ENCODE measurements at places on chromosomes 3 and 15.
A peak's percentile ranks its signal among the peaks of the same experiment; 100 is the strongest.

- no peak for DNase-seq
These were observed 927.6 kb downstream of the FHIT start for GRCh38 chr3:60323651-60324050.

DNA sequence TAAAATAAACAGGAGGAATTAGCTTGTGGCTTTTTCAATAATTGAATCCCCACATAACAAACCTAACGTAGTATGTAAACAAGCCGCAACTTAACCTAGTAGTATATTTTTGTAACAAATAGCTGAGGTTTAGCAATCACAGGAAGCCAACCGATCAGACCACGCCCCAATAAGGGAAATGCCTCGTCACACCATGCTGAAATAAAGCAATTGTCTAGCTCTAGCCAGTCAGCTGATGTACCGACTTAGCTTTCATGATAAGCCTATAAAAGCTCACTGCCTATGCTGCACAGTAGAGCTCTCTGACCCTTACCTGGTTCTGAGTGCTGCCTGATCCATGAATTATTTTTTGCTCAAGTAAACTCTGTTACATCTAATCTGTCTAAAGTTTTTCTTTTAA lies 208.9 kb downstream of the ROBO1 start:
- no peak for DNase-seq

GRCh38 chr15:88043396-88043795 lies 213.1 kb downstream of the NTRK3 start:
- DNase-seq: no peak

GRCh38 chr3:187084126-187084525 lies 55.2 kb downstream of the RPL39L start:
- DNase-seq: no peak

DNA sequence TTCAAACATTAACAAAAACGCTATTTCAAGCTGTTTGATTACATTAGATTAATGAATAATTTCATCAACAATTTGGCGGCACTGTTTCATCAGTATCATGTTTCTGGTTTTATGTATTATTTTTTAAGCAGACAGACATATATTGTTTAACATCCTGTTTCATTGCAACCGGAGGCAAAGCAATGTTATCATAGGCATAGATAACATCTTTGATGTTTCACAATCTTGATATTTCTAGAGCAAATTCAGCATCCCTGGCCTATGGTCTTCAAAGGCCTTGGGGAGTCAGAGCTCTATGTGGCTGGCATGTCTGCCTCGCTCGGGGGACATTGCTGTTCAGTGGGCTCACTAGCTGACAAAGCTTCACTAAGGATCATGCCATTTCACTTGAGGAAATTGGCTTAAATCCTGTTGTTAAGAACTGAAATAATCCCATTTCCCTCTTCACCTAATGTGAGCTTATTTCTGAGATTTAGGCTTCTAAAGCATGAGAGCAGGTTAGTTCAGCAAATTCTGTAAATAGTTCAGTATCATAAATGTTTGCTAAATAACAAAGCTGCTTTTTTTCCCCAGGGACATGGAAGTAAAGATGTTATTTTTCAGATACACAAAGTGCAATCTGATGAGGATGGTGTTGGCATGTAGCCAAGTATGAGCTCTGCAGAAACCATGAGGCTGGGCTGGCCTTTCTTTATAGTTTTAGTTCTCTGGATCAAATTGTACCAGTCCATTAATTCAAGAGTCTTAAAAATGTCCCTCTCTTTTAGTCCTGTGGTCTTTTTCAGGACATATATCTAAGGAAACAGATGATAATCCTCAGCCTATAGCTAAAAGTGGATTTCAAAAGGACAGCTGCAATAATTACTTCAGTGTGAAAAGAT lies 941.4 kb downstream of the PLOD2 start:
- DNase-seq: no peak

- no peak for DNase-seq
These were observed 18.7 kb downstream of the PXYLP1 start for GRCh38 chr3:141250342-141250741.

DNA sequence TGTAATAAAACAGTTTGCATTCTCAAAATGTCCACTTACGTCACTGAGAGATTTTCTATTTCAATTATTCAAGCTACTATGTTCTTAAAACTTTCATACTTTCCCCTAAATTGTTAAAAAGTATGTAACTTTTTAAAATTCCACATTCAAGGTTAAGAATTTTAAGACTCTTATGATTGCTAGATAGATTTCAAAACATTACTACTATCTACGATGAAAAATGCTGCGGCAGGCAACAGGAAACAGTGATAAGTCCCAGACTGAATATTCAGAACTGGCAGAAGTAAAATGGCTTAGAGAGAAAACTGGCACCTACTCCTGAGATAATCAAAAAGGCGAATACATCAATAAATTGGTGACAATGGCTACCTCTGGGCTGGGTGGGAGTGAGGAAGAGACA lies 16.2 kb downstream of the ATP13A3 start:
- no peak for DNase-seq

GRCh38 chr15:34650177-34650576 lies 66.7 kb upstream of the GOLGA8B start:
- DNase-seq: peak; percentile 82

Measured in foreskin fibroblast (primary cell).